Retinal pigment epithelial cell (primary cell): ENCODE measurements at places on chromosomes 12 and 14.

GRCh38 chr14:57487771-57488170 lies 5.9 kb downstream of the CCDC198 start:
- no peak for DNase-seq

- DNase-seq = no peak
Observed at GRCh38 chr14:42742084-42742483, 1135.4 kb downstream of the LRFN5 start.

DNA sequence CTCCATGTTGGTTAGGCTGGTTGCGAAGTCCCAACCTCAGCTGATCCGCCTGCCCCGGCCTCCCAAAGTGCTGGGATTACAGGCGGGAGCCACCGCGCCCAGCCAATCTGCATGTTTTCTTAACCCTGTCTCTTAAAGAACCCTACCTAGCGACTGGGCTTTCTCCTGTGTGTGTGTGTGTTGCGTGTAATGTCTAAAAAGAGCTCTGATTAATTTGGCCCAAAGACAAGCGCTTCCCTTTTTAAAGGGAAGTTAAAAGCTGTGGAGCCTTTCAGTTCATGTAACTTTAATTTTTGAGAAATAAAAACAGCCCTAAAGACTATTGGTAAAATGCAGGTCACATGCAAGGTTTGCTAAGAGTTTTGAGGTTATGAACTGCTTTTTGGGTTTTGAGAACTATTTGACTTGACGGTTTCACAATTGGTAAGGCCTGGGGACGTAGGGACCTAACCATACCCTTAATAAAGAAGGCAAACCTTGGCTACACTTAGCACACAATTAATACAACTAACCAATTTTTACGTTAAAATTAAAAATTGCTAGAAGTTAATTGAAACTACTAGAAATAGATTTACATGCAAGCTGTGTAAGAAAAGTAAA lies 103.2 kb downstream of the KCNMB4 start:
- DNase-seq = no peak

DNA sequence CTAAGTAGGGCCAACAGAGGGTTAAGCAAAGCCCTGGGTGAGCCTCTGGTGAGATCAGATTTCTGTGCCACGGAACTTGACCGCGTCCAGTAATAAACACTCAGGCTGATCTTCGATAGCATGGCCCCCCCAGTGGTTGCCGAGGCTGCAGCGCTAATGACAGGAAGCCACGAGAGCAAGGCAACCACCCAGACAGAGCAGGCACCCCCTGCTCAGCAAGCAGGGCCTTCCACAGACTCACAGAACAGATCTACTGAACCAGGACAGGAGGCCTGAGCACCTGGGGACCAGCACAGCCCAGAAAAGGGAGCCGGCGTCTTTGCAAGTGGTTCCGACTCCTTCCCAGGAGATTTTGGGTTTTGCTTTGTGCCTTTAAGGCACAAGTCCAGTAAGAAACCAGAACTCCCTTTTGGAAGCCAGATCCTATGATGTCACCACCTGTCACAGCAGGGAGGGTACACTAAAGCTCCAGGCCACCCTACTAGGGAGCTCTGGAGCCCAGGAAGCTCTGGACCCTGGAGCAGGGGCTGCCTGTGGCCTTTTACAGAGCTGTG lies 42.3 kb downstream of the BCL11B start:
- no peak for DNase-seq

- DNase-seq = no peak
Observed at GRCh38 chr12:30754383-30754749, 385 bp downstream of the CAPRIN2 start.

DNA sequence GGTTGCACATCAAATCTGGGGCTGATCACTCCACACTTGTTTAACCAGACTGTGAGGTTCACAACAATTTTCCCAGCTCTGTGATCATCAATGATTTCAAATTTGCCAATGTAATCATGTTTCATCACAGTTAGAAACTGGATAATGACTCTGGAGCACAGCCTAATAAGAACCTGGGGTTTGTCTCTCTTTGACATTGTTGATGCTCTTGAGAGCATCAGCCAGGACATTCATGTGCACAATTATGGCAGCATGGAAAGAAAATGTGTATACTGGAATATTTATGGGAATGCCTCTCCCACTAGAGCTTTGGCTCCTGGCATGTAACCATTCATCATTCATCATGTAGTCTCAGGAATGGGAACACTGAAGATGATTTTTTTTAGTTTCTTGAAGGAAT lies 47.0 kb downstream of the SIX1 start:
- no peak for DNase-seq

DNA sequence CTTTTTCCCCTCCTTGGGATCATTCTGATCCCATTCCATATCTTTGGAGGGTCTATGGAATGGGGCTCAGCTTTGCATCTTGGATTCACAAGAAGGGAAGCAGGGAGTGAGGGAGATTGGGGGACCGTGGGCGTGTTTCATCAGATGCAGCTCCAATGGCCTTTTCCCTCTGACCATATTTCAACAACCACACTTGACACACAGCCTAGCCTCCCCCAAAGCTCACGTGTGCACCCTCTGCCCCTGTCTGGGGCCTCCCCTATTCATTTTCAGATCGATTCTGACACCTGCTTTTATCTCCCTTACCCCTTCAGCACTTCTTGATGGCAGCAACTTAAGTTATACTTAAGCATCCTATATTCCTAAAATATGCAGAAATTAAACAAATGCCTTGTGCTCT lies 126.6 kb downstream of the CHST11 start:
- DNase-seq = no peak

- DNase-seq = no peak
Observed at GRCh38 chr14:31536201-31536960, 24.8 kb upstream of the NUBPL start.

GRCh38 chr12:8913702-8914032 lies 642 bp upstream of the PHC1 start:
- no peak for DNase-seq

- DNase-seq = no peak
Observed at GRCh38 chr12:119674560-119674959, 6.6 kb downstream of the PRKAB1 start.

DNA sequence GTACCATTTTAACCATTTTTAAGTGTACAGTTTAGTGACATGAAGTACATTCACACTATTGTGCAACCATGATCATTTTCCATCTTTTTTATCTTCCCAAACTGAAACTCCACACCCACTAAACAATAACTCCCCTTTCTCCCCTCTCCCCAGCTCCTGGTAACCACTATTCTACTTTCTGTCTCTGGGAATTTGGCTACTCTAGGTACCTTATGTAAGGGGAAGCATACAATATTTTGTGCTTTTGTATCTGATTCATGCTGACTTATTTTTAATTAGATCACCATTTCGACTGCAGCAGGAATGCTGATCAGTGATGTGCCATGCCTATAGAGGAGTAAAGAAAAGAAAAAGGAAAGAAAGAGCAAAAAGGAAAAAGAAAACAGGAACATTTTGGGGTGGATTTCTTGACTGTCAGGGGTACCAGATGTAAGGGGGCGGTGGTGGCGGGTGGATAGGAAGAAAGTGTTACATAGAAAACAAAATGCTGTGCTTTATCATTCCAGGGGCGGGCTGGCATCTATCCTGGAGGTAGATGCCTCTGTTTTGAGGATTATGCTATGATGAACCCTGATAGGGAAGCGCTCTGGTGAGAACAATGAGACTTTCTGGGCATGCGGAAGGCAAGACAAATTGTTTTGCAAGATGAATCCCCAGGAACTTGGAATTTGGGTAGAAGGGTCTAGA lies 45.2 kb upstream of the CTDSP2 start:
- no peak for DNase-seq

- DNase-seq = peak; percentile 31
Observed at GRCh38 chr14:23099212-23099861, 4.0 kb downstream of the C14orf119 start.

DNA sequence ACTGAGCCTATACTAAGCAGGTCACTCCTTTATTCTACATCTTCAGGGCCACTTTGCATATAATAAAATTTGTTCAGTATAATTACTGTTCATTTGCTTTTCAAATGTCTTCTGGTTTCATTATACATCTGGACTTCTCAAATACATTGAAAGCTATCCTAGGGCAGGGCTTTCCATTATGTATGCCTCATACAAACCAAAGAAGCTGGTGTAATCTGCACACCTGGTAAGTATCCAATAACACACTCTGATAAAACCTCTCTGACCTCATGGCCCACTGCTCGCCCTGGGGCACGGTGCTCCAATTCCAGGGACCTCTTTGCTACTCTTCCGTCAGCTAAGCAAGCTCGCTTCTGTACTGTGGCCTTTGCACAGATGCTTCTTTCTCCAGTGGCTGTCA lies 21.9 kb upstream of the ISM2 start:
- DNase-seq = no peak

DNA sequence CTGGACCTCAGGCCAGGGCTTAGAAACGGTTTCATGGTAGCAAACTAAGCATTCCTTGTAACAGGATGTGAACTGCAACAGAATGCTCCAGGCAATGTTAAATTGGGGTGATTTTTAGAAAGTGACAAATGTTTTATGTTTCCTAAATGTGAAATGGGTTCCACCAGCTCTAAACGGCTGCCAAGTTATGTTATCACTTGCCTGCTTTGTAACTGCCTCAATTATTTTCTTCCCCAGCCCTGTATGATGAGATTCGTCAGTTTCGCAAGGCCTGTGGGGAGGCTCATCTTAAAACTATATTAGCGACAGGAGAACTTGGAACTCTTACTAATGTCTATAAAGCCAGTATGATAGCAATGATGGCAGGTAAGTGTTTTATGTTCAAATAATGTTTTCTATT lies 70.9 kb downstream of the DERA start:
- DNase-seq = no peak

DNA sequence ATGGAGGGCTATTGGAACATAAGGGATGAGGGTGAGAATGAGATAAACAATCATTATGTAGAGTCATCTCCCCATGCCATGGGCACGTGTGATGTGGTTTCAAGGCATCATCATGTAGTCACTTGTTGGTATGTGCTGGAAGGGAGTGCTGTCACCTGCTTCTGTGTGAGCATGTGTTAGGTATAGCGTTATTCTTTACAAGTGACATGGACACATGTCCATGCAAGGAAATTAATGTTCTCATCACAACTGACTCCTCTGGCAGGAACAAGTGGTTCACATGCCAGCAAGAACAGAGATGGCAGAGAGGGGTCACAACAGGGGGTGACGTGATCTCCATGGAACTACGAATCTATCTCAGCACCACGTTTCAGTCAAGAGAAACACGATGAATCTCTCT lies 815.8 kb downstream of the BCL11B start:
- DNase-seq = no peak

GRCh38 chr14:71725922-71726579 lies 206.2 kb upstream of the RGS6 start:
- no peak for DNase-seq

DNA sequence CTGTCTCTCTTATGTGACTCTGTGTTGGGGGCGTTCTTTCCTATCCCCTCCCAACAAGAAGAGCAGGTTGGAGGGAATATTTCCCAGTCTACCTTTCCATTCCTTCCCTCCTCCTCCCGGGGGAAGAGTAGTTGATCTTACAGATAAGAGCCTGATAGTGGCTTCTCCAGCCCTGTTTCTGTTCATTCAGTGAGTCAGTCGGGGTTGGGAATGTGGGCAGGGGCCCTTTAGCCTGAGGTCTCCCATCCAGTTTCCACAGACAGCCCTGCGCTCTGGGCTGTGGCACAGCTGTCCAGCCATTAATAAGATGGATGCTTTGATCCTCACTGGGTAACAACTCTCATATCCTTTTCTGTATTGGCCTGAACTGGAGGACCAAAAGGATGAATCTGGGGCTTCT lies 18.1 kb upstream of the PPP1R1A start:
- DNase-seq = no peak

DNA sequence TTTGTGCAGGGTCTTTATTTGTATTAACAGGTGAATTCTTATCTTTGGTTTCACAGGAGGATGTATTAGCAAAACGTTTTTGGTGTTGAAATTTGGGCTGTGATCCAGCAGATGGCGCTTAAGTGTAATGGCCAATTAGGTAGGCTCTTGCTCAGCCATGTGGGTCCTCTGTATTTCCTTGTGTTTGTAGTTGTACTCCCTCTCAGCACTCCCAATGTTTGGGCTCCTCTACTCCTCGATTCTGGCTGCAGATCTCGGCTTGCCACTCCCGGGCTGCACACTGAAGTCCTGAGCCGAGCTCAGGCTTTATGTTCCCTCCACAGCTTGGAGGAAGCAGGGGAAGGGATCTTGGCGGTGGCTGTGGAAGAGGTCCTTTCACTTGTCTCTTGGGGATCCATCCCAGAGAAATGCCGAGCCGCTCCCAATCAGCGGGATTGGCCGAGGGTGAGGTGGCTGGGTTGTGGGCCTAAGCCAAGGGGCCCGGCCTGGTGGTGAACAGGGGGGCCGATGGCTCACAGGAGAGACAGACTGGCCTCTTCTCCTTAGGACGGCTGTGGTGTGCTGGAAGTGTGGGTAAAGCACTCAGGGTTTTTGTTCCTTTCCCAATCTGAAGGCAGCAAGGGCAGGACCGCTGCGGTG lies 133.7 kb downstream of the AEBP2 start:
- DNase-seq = no peak
